Parietal lobe (tissue), 2 donors: ENCODE measurements at places on chromosomes 12 and 14. TPM values are rescaled to one million over a fixed set of nuclear protein-coding genes. Genes with fewer than 3 reads are reported as not detected.

Gene MIP
- not detected for total RNA-seq

Gene TMEM229B
- total RNA-seq = 19.1 TPM

Gene GPR132
- total RNA-seq = 0.94 TPM

Gene PAPLN
- total RNA-seq = 0.63 TPM
